Dermis lymphatic vessel endothelial cell (primary cell): ENCODE measurements at places on chromosomes 2 and 18. TPM values are rescaled to one million over a fixed set of nuclear protein-coding genes. Genes with fewer than 3 reads are reported as not detected.

Gene MSH2
- 19.2 and 30.7 TPM in 2 replicates for total RNA-seq

Gene TGFA
- total RNA-seq: 7.1 and 12.2 TPM in 2 replicates

Gene GRB14
- total RNA-seq: 0.33 and 0.34 TPM in 2 replicates

Gene FHOD3
- 0.33 TPM in 1 of 2 replicates, not detected in the other for total RNA-seq

Gene FSHR
- not detected in 2 replicates for total RNA-seq

Gene SLC5A7
- not detected in 2 replicates for total RNA-seq

Gene DPP10
- under 0.01 and 0.33 TPM in 2 replicates for total RNA-seq

Gene MGAT5
- total RNA-seq: 150 and 154 TPM in 2 replicates

Gene MTHFD2
- total RNA-seq: 24.2 and 24.6 TPM in 2 replicates

Gene ITGA6
- total RNA-seq: 137 and 212 TPM in 2 replicates

Gene OR6B2
- total RNA-seq: not detected in 2 replicates

Gene PCGF1
- 7.4 and 10.1 TPM in 2 replicates for total RNA-seq

Gene DCDC2C
- not detected in 2 replicates for total RNA-seq
